ENCODE measurements at places on chromosomes 6 and 20.

GRCh38 chr6:78947529-78947928 is 80.2 kb downstream of the IRAK1BP1 start:
- peak; percentile 54 for DNase-seq

DNA sequence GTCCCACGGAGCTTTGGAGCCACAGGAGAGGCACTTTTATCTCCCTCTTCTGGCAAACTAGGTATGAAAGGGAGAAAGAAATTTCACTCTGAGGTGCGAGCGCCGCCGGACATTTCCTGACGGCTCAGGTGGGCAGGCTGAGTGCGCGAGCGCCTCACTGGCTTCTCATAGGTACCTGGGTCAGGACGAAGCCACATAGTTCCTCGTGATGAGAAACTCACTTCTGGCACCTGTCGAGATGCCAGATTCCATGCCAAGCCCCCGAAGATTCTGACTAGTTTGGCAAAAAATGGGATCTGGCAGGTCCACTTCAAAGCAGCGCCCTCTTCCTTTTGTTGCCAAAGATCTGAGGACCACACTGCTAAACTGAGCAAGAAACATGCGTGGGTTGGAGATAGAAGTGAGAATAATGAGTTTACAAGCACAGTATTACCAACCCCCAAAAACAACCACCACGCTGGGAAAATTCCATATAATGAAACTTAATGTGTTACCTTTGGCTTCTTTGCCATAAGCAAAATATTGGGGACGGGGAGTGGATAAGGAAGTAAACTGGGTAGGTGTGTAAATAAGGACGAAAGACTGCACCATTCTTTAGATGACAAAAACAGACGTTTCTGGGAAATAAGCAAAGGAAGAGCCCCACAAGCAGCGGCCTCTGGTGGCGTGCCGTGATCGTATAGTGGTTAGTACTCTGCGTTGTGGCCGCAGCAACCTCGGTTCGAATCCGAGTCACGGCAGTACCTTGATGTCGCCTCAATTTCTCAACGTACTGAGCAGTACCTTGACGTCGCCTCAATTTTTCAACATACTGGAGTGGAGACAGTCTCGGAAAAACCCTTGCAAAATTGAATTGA is 89.8 kb upstream of the PRSS16 start:
- DNase-seq: peak; percentile 91

GRCh38 chr6:13566500-13566899 is 7.9 kb upstream of the SIRT5 start:
- no peak for DNase-seq

- DNase-seq: peak; percentile 20
Observed at GRCh38 chr20:16415071-16416053, 157.9 kb downstream of the KIF16B start.

DNA sequence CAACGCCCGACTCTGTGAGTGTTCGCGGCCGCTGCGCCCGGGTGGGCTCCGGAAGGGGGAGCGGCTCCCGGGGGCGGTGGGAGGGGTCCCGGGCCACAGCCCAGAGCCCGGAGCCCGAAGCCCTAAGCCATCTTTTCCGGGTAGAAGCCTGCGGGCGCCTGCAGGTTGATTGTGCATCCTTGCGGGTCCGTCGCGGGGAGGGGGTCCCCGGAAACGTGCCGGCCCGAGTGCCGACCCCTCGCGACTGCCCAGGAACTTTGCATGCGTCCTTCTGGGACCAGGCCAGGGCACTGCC is 413 bp downstream of the PTPRA start:
- DNase-seq: peak; percentile 69

- no peak for DNase-seq
Observed at GRCh38 chr6:8075704-8076103, 11.5 kb upstream of the BLOC1S5 start.

DNA sequence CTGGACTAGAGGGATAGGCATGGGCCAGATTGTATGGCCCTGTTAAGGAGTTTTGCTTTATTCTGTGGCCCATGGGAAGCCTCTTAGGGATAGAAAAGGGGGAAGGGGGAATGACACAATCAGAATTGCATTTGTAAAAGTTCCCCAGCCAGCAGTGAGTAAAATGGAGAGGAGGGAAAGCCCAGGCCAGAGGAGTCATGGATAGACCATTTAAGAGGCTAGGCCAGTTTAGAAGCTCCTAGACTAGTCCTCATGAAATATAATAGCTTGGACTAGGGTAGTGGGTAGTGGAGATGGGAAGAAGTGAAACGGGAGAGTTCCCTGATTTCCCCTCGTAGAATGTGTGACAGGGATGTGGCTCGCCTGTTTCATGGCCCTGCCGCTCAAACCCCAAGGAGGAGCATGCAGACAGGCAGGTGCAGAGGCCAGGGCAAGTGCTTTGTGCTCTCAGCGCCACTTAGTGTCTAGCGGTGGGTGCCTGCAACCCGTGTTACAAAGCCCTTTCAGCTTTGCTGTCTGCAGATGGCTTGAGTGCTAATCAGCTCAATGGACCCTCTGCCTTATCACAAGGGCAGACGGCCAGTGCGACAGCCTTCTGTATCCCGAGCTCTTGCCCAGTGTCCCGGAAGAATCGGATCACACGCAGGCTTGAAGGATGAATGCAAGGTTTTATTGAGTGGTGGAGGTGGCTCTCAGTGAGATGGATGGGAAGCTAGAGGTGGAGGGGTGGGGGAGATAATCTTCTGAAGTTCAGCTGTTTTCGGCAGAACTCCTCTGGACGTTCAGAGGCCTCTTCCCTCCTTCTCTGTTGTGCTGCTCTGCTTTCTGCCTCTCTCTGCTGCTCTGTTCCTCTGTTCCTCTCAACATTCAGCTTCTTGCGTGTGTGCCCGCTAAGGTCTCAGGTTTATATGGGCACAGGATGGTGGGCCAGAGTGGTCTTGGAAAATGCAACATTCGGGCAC is 141.1 kb downstream of the CEP57L1 start:
- no peak for DNase-seq
